ENCODE measurements at places on chromosomes 6 and 20.

DNA sequence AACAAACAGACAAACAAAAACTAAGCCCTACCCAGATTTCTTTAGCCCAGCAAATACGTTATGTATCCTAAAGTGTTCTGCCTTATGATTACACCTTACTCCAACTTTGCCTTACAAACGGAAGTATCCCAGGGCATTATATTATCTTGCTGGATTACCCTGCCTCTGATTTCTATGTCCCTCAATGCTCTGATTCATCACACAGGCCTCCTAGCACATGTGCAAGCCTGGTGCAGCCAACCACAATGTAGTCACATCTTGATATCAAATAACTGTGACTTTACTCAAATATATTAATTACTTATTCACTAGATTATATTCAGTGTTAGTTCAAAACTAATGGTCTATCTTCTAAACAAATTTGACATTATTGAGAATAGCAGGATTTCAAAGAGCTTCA is 598.6 kb downstream of the TBC1D32 start:
- DNase-seq = no peak

GRCh38 chr6:26271668-26272024 is 93.4 kb upstream of the BTN3A2 start:
- DNase-seq = no peak

DNA sequence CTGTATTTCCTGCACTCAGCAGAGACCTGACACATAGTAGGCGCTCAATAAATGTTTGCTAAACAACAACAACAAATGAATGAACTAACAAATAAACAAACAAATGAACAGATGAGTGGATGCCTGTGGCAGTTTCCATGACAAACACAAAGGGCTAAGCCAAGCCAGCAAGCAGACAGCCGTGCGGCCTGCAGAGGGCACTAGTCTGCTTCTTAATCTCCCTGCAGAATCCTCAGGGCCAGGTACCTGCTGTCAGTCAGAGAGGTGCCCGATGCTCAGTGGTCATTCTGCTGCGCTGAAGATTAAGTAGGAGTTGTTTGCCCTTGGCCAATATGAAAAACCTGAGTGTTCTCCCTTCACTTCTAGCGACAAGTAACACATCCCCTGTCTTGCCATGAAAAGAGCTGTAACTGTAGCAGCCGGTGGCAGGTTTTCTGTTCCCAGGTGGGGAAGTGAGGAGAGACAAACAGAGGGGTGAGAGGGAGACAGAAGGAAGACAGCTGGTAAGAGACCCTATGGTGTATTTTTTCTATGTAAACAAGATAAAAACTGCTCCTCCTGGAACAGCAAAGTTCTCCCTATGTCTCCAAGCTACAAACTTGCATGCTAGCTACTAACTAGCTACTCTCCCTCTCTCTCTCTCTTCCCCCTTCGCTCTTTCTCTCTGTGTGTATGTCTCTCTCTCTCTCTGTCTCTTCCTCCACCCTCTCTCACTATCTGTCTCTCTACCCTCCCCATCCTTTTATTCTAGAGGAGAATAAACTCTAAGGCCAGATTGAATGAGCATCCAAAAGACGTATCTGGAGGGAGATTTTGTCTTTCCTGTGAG is at the start of gene MC3R:
Gene MC3R, plus strand, starts transcription at position 779 of the 829 bp plus-strand sequence. CDS start 112 bp downstream, outside the sequence.
- DNase-seq = peak; percentile 77

GRCh38 chr6:162485464-162485863 is 242.1 kb downstream of the PRKN start:
- no peak for DNase-seq

DNA sequence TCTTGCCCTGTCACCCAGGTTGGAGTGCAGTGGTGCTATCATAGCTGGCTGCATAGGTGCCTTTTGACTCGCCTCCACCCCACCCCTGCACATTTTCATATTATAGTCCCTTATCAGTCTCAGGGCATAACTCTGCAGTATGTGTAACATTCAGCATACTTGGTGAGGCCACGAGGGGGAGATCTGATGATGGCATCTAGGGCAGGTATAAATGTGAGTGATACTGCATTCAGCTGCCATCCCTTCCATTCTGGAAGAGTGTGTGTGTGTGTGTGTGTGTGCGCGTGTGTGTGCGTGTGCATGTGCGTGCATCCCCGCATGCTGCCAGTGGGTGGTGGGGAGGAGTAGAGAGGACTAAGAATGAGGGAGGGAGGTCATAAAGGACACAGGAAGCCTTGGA is 81.4 kb downstream of the JARID2 start:
- peak; percentile 31 for DNase-seq

- DNase-seq = peak; percentile 45
Measured at GRCh38 chr6:139855671-139856311, 481.3 kb upstream of the CITED2 start.

GRCh38 chr6:125940247-125941041 is 16.1 kb upstream of the HINT3 start:
- DNase-seq = peak; percentile 30

- no peak for DNase-seq
Measured at GRCh38 chr6:15770347-15771143, 107.7 kb upstream of the DTNBP1 start.

DNA sequence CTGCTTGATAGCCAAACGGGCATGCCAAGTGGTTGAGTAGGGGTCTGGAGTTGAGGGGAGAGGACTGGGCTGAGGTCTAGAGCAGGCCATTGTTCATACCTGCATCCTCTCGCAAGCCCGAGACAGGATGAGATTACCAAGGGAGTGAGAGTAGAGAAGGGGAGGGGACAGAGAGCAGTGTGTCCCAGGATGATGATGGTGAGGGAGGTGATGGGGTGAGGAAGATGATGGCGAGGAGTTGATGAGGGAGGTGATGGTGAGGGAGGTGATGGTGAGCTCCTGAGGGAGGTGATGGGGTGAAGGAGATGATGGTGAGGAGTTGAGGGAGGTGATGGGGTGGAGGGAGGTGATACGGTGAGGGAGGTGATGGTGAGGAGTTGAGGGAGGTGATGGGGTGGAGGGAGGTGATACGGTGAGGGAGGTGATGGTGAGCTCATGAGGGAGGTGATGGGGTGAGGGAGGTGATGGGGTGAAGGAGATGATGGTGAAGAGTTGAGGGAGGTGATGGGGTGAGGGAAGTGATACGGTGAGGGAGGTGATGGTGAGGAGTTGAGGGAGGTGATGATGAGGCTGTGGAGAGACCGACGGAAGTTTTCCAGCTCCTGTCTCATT is 6.4 kb downstream of the TMEM181 start:
- no peak for DNase-seq

DNA sequence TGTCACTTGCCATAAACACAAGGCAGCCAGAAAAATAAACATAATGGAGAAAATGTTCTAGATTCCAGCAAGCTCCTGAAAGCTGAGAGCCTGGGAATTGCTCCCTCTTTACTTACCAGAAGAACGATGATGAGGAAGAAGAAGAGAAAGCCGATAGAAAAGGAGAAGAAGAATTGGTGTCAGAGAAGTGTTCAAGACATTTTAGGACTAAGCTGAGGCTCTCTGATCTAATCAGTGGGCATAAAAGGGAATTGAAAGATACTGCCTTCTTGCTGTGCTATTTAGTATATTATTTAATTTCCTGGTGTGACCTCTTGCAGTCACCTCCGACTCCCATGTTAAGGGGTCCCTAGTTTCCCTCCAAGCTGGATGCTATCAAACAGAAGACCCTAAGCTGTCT is 316.6 kb upstream of the JARID2 start:
- DNase-seq = no peak

GRCh38 chr6:13253272-13253671 is 75.1 kb downstream of the TBC1D7 start:
- DNase-seq = no peak
